ENCODE measurements at places on chromosomes 12 and 14. TPM values are rescaled to one million over a fixed set of nuclear protein-coding genes. Genes with fewer than 3 reads are reported as not detected.

EFS gene
- 0.24 TPM for total RNA-seq

DNA sequence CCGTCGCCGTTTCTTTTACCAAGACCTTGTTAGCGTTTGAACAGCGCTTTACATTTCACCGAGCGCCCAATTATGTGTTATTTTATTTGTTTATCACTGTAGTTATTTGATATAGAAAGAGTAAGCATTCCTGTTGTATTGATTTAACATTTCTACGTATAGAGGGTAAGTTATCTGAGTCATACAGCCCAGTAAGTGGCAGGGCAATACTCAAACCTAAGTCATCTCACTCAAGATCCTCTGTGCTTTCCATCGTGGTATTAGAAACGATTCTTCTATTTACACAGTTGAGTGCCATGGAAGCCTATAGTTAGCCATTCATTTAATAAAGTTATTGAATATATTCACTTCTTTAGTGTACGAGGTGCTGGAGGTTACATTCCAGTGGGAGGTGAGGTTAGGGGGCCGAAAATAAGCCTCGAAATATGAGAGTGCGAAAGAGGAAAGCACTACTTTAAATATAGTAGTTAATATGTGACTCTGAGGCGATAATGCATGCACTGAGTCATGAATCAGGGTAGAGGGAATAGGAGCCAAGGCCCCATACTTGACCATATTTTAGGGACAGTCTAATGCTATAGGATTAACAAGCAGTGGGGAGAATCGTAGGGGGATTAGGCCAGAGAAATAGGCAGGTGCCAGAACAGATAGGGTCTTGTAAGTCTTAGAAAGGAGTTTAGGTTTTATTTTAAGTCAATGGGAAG is 629 bp downstream of the RAD51AP1 start:
- DNase-seq = no peak

KCNC2 gene
- not detected for total RNA-seq

IFNG-AS1 gene
- not detected for total RNA-seq

GRCh38 chr14:40682131-40682913 is 924.4 kb upstream of the LRFN5 start:
- no peak for DNase-seq

DNA sequence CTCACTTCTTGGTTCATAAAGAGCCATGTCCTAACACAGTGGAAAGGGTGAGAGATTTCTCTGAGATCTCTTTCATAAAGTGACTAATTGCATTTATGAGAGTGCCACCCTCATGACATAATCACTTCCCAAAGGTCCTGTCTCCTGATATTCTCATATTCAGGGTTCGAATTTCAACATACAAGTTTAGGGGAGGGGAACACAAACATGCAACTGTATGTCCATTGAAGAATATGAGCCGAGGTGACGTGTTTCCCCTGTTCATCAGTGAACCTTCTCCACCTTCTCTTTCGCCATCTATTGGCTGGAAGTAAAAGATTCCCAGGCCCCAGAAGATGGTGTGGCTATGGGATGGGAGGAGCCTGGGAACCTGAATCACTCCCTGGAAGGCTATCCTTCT is 354.2 kb upstream of the ATP2B1 start:
- no peak for DNase-seq

DNA sequence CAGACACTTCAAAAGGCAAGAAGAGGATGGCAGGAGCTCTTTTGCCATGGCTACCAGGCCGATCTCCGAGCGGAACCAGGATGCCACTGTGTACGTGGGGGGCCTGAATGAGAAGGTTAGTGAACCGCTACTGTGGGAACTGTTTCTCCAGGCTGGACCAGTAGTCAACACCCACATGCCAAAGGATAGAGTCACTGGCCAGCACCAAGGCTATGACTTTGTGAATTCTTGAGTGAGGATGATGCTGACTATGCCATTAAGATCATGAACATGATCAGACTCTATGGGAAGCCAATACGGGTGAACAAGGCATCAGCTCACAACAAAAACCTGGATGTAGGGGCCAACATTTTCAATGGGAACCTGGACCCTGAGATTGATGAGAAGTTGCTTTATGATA is 9.8 kb downstream of the GARIN2 start:
- DNase-seq = no peak

C3AR1 gene
- 0.44 TPM for total RNA-seq

DNA sequence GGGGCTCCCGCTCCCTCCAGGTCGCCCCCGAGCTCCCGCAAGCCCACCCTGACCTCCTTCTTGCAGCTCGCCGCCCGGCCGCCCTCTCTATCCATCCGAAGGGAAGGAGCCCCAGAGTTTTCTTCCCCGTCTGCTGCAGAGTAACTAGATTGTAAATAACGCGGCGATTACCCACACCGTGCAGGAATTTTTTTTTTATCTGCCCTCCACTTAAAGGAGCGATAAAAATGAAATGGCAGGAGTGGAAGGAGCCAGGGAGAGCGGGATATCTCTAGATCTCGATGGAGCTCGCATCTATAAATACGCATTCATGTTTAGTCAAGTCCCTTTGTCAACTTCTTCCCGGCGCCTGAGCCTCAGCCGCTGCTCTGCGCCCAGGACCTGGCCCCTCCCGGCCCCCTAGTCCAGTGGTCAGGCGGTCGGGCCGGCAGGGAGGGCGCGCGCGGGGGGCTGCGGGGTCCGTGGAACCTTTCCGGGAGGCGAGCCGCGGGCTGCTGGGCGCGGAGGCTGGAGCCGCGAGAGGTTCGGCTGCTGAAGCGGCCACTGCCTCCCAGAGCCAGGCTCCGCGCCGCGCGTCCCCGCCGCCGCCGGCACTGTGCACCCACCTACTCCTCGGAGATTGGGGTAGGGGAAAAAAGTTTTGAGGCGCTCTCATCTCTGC is 386.0 kb downstream of the BCAT1 start:
- no peak for DNase-seq

ALX1 gene
- not detected for total RNA-seq

GRCh38 chr12:26726956-26727355 is 106.0 kb downstream of the ITPR2 start:
- DNase-seq = no peak

NTS gene
- not detected for total RNA-seq

CLMN gene
- 2.6 TPM for total RNA-seq

DNA sequence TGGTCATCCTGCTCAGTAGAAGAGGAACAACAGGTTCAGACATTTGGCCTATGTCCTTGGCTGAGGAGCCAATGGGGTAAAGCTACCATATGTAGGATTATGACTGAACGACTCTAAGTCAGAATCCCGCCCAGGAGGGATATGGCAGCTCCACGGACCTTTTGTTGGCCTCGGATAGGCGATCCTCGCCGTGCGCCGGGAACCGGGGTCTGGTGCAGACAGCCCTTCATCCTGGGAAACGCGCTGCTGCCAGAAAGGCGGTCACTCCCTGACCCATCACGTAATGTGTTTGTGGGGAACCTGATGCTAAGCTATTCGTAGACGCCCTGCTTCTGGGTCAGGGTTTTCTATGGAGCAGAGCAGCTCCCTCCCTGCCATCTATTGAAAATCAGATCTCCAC is 178.9 kb upstream of the ALG10B start:
- DNase-seq = no peak

CBLN3 gene
- 4.7 TPM for total RNA-seq

- DNase-seq = no peak
Measured at GRCh38 chr12:64009321-64010068, 165.0 kb downstream of the SRGAP1 start.

DNA sequence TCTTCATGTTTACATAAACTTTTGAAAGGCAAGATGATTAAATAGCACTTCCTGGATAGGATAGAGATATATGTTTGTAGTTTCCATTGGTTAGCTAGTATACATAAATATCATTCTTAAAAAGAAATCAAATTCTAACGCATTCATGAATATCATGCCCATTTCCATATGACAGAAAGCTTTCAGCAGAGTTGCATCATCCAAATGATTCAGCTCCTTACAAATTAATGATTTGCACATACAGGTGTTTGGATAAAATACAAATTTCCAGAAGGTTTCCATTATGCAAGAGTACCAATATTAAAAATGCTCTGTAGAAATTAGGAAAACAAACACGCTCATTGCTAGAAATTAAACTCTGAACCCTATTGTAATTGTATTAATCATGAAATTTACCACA is 264.4 kb downstream of the FOXG1 start:
- DNase-seq = no peak

- no peak for DNase-seq
Measured at GRCh38 chr14:60154671-60155070, 10.5 kb downstream of the DHRS7 start.

CACNA2D4 gene
- total RNA-seq = not detected

DNA sequence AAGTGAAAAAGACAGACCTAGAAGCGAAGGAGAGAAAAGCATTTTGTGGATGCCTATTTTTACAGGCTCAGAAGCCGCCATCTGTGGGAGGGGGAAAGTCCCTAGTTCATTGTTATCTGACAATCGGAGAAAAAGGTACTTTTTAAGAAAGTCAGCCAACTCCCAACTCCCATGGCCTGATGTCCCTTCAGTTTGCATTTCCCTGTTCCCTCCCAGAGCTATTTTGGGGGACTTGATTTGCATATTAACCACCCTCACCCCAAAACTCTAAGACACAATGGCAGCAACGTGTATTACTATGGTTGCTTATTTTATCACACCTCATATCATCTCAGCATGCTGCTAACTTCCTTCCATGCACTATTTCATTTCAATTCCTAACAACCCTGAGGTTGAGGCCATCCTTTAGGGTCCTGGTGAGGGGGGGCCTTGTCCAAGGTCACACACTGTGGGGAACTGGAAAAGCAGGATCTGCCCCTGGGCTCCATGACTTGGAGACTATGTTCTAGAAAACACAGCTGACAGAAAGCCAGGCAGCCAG is 18.7 kb downstream of the HVCN1 start:
- DNase-seq = no peak

- peak; percentile 76 for DNase-seq
Measured at GRCh38 chr12:90058704-90059103, 350.1 kb upstream of the ATP2B1 start.

DNA sequence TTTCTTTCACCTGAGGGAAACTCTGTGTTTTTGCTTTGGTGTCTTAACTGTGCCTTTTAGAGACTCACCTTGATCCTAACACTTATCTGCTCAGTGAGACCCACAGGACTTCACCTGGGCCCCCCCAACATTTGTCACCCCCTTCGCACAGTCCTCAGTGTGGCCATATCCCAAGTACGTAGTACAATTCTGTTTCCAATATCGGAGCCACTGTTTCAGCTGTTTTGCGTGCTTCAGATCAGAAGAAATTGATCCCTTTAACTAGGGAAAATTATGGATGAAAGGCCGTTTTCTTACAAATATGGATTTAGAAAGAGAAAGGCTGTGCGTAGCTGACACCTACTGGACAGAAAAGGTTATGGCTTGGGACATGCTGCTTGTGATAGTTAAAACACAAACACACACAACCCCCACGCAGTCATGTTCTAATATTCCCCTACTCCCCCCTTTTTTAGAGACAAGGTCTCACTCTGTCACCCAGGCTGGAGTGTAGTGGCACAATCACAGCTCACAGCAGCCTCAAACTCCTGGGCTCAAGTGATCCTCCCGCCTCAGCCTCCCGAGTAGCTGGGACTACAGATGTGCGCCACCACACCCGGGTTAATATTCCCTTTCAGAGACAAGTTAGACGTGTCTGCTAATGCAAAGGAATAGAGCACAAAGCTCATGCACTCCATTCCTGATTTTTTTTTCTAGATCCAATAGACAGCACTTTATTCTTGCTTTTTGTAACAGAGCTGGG is 3.6 kb upstream of the SLC7A8 start:
- peak; percentile 63 for DNase-seq

KRT85 gene
- total RNA-seq = not detected
